GM23248 (cell line): ENCODE measurements at places on chromosomes 12 and 14. TPM values are rescaled to one million over a fixed set of nuclear protein-coding genes. Genes with fewer than 3 reads are reported as not detected.

INHBC gene
- not detected in 2 replicates for total RNA-seq

FSCB gene
- not detected in 2 replicates for total RNA-seq

MAP4K5 gene
- total RNA-seq, result 166 and 194 TPM in 2 replicates

CABP1 gene
- total RNA-seq, result not detected in 2 replicates

MLXIP gene
- total RNA-seq, result 6.4 and 7.1 TPM in 2 replicates

PELI2 gene
- 1.2 and 12.3 TPM in 2 replicates for total RNA-seq

KCNJ8 gene
- total RNA-seq, result 17.8 and 19.6 TPM in 2 replicates

BBOF1 gene
- total RNA-seq, result 3.5 and 18.2 TPM in 2 replicates

LTBP2 gene
- total RNA-seq, result 441 and 456 TPM in 2 replicates

DAO gene
- total RNA-seq, result not detected in 2 replicates

SOX5 gene
- total RNA-seq, result not detected in 2 replicates

USP44 gene
- 0.25 and 0.76 TPM in 2 replicates for total RNA-seq

EMP1 gene
- total RNA-seq, result 631 and 744 TPM in 2 replicates

GRCh38 chr14:104306450-104307040 lies 168.2 kb downstream of the KIF26A start:
- no peak for DNase-seq

GRCh38 chr12:123457980-123458779 lies at the start of gene SNRNP35:
Gene SNRNP35, plus strand, starts transcription at chr12:123458139. Its CDS starts 7,402 bp downstream, at chr12:123465541.
- DNase-seq, result peak; percentile 94

DNA sequence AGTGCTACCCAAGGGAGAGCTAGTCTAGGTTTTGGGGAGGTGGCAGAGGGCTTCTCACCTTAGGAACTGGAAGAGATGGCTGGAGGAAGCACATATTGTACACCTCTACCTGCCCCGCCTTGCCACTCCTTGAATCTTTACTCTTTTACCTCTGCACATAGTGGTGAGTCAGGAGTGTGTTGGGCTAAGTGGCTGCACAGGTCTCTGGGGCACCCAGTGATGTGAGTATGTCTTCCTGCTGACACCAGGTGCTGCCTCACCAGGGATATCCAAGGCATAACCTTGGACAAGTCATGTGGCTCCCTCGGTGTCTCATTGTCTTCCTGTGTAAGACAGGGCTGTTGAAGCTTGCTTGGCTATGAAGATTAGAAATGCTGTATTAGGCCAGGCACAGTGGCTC lies 19.8 kb upstream of the CABP1 start:
- no peak for DNase-seq

- DNase-seq, result peak; percentile 99
Measured at GRCh38 chr14:73463411-73463810, 5.1 kb upstream of the NUMB start.

DNA sequence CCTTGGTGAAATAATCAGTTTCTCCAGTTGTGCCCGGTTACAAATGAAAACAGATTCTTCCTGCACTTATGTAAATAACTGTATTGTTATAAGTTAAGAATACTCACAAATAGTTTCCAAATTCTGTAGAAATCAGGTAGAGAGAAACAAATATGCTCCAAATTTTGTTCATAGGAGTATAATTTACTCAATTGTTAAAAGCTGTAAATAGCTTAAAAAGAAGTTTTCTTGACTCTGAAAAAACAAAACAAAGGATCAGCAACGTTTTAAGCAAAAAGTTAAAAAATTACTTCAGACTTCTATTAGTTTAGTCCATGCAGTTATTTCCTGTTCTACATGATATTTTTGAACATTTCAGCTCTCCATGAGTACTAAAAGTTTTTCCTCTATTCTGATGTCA lies 30.0 kb upstream of the SLC38A4 start:
- no peak for DNase-seq

DNA sequence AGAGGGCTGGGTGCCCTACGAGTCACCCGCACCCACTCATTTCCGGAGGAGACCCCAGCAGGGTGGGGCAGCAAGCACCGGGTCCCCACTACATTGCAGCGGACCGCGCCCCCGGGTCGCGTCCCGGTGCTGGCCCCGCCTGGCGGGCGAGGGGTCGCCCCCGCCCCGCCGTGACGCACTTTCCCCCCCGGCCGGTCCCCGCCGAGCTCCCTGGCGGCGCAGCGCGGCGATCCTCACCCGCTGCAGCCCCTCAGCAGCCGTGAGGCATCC lies 106.1 kb downstream of the PRICKLE1 start:
- peak; percentile 60 for DNase-seq

DNA sequence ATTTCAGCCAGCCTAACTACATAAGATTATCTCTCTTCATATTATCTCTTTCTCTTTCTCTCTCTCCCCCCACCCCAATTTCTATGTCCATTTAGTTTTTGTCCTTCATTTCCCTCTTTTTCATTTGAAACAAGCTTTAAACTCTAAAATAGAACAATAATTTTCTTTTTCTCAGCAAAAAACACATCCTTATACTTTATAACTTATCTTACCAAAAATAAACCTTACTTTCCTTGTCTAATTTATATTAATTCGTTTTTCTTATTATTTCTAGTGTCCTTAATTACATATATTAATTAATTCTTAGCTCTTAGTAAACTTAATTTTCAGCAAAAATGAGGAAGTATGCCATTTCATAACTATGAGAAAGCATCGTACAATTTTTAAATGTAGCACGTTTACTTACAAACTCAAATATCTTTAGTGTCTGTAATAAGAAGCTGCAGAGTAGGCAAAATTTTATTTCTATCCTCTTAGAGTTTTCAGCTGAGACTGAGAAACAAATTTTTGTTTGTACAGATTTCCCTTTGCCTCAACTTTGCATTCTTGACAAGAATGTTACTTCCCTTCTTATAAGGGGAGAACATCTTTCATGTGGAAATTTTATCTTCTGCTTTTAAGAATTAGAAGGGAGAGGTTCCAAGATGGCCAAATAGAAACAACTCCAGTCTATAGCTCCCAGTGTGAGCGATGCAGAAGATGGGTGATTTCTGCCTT lies 65.1 kb upstream of the ST8SIA1 start:
- no peak for DNase-seq

DNA sequence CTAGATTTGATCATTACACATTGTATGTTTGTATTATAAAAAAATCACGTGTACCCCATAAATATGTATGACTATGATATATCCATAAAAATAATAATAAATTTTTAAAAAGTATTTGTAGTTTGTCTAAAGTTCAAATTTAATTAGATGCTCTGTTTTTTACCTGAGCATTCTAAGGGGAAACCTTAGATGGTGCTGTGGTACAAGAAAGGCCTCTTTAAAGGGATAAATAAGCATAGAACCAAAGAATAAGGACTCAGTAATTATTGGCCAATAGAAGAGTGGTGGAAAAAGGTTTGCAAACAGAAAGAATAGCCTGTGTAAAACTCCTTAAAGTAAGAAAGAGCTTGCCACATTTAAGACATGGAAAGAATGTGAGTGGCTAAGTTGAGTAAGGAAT lies 580.1 kb upstream of the SEL1L start:
- DNase-seq, result no peak

GRCh38 chr14:43172899-43173548 lies 1334.1 kb downstream of the FSCB start:
- no peak for DNase-seq

DNA sequence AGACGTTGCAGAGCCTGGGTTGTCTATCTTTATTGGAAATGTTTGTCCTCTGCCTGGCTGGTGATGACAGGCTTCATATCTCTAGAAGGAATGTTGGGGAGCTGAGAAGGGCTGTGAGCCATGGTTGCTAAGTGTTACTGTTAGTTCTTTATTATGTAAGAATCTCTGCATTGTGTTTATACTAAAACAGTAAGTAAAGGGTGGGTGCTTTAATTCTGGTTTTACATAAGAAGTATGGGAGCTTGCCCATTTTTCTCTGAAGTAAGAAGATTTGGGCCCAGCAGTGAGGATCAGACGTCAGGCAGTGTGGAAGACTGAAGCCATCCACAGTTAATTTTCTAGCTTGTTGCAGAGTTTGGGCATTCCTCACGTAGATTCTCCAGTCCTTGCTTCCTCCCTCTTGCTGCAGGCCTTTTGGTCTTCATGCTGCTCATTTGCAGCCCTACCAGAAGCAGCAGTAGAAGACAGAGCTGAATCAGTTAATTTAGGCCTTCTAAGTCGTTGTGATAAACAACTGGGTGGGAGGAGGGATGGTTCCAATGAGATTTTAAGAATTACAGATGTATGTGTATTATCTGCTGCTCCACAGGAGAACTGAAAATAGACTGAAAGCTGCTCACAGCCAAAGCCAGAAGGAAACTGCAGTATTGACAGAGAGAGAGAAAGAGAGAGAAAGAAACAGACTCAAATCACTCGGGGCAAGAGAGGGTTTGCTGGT lies 21.4 kb downstream of the WNT5B start:
- peak; percentile 47 for DNase-seq

DNA sequence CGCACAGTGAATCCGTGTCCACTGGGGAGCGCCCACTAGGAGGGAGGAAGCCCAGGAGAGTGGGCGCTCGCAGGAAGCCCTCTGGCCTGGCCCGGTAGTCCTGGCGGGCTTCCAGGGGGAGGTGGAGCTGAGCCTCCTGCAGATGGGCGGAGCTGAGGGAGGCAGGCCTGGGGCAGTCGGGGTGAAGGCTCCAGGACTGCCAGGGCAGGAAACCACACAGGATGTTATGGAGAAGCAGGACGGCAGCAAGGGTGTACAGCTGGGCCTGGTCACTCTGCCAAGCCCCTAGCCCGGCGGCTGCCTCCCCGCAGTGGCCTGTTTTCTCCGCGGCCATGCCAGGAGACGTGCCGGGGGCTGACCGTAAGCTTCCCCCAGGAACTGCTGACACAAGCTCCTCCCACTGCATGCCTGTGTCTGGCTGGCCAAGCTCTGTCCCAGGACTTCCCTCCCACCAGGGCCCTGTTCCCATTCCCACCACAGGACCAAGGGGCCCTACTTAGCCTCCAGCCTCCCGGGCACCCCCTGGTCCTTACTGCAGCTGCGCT lies 143.4 kb upstream of the C14orf180 start:
- DNase-seq, result peak; percentile 12

- no peak for DNase-seq
Measured at GRCh38 chr12:90360300-90360699, 594.7 kb downstream of the CCER1 start.

GRCh38 chr12:111126331-111126730 lies 206.0 kb upstream of the MYL2 start:
- peak; percentile 5 for DNase-seq

GRCh38 chr12:101954676-101955075 lies 77.3 kb downstream of the DRAM1 start:
- no peak for DNase-seq

DNA sequence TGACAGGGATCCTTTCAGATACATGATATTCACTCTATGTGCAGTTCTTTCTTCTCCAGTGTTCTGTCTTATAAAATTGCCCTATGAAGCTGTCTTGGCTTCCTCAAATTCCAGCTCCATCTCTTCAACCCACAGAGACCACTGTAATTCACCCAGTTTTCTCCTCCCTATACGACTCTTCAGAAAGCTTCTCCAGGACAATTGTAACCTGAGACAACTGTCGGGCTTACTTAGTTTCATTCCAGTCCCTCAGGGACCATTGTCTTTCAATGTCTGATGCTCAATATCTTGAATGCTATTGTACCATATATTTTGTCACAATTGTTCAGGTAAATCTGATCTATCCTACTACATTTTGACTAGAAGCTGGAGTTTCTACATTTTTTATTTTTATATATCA lies 345.3 kb downstream of the RPL10L start:
- no peak for DNase-seq

- peak; percentile 51 for DNase-seq
Measured at GRCh38 chr14:100654814-100655740, 67.9 kb upstream of the BEGAIN start.
